ENCODE measurements at places on chromosomes 5 and 9.

GRCh38 chr5:15904899-15905830, 274.4 kb downstream of the MARCHF11 start:
- no peak for DNase-seq

DNA sequence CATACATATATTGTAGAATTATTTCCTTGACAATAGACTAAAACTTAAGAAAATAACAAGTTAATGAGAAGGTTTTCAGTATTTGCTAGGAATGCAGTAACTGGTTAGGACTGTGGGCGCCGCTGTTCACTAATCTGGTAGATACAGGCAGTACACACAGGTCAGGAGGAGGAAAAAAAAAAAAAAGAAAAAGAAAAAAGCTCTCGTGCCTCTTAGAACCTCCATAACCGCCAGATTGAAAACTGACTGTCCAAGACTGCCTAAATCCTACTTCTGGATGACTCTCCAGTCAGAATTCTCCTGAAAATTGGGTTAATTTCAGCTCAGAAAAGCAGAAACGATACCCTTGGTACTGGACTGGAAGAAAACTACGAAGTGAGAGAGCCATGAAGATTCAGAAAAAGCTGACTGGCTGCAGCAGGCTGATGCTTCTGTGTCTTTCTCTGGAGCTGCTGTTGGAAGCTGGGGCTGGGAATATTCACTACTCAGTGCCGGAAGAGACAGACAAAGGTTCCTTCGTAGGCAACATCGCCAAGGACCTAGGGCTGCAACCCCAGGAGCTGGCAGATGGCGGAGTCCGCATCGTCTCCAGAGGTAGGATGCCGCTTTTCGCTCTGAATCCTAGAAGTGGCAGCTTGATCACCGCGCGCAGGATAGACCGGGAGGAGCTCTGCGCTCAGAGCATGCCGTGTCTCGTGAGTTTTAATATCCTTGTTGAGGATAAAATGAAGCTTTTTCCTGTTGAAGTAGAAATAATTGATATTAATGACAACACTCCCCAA, at the start of gene PCDHGA1:
Gene PCDHGA1 (plus strand): TSS at position 216 of the 782 bp plus-strand sequence.
- no peak for DNase-seq

DNA sequence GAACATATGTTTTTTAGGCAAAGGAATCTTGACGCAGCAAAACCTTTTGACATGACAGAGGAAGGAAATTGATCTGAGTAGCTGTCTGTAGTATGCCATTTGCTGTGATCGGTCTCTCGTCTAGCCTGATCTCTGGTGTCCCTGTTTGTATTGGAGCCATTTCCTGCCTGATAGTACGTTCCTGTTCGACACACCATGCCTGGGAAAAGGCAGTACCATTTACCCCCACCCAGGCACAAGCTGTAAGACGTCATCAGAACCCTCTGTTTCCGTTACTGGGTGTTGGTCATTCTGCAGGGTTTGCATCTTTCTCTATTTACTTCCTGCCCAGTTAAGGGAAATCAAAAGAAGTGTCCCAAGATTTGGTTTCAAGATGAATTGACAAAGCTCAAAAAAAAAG, 129.7 kb downstream of the CEMIP2 start:
- DNase-seq: peak; percentile 52

- DNase-seq: no peak
Measured at GRCh38 chr5:59673438-59674058, 220.0 kb downstream of the PDE4D start.

DNA sequence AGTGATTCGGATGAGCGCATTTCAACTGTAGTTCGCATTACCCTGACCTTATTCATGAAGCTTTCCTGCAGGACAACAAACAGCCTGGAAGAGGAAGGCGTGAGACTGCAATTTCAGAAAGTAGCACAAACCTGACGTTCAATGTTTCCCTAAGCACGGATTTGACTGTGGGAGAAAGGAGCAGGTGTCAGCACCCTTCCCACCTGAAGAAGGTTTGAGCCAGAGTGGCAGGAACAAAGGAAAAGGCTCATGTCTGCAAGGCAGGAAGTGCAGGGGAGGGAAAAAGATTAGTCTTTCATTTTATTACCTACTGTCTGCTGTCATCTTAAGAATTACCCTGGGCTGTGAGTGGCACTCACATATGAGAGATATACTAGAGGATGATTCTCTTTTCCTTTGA, 114.0 kb downstream of the MED10 start:
- DNase-seq: no peak

Data from CD4-positive, alpha-beta memory T cell (primary cell).